ENCODE measurements at places on chromosomes 1 and 21.

DNA sequence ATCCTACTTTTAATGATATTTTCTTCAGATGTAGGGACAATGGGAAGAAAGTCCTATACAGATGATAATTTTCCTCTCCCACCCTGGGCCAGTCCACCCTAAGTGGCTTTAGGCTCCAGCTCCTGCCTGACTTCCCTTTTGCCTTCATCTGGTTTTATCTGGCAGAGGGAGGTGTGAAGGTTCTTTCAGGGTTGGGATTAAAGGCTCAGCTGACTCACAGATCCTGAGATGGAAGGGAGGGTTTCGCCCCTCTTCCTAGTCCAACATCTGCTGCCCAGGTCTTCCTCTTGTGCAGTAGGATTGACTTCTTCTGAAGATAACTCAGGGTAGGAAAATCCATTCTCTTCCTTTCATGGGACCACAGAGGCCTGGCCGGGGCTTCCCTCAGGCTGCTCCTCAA is 362.4 kb upstream of the KAZN start:
- no peak for DNase-seq

DNA sequence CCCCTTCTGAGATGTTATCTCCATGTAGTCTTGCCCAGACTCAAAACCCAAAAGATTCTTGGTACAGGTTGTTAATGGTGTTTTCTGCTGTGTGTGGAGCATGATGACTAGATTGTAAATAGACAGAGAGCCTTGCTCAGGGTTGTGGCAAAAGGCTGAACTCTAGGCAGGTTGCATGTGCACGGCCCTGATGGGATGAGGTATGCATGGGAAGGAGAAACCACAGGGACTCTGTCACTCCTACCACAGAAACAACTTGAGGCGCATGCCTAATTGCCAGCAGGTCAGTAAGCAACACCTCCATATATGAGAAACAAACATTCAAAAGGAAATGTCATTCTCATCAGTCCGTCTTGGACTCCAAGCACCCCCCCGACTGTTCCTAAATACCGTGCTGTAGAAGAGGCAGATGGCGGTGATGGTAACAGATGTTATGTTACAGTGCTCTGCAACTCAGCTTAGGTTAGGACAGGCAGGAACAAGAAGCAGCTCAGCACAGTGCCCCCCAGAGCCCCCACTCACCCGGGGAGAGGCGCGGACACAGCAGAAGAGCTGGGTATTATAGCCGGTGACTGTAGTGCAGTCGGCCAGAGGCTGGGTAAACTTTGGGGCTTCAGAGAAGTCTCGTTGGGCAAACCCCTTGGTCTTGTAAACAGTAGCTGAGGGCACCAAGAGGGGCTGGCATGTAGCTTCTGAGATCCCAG is 10.9 kb downstream of the MYBPHL start:
- no peak for DNase-seq

GRCh38 chr1:200038981-200039848 is 11.7 kb downstream of the NR5A2 start:
- DNase-seq = peak; percentile 61

DNA sequence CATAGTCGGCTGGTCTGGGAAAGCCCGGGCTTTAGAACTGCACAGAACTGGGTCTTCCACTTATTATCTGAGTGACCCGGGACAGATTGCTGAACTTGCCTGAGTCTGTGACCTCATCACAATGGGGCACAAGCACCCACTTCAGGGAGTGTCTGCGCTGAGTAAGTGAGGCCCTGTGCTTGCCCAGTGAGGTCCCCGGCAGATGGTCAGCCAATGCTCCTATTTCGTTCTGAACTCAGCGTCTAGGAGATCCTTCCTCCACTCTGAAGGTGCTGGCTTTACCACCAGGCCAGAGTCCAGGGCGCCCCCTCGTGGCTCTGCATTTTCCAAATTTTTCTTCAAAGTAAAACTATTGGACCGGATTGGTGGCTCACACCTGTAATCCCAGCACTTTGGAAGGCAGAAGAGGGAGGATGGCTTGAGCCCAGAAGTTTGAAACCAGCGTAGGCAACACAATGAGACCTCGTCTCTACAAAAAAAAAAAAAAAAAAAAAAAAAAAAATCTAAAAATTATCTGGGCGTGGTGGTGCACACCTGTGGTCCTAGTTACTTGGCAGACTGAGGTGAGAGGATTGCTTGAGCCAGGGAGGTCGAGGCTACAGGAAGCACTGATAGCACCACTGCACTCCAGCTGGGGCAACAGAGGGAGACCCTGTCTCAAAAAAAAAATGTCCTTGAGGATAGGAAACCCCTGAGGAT is 61.7 kb downstream of the FCRL5 start:
- peak; percentile 89 for DNase-seq

DNA sequence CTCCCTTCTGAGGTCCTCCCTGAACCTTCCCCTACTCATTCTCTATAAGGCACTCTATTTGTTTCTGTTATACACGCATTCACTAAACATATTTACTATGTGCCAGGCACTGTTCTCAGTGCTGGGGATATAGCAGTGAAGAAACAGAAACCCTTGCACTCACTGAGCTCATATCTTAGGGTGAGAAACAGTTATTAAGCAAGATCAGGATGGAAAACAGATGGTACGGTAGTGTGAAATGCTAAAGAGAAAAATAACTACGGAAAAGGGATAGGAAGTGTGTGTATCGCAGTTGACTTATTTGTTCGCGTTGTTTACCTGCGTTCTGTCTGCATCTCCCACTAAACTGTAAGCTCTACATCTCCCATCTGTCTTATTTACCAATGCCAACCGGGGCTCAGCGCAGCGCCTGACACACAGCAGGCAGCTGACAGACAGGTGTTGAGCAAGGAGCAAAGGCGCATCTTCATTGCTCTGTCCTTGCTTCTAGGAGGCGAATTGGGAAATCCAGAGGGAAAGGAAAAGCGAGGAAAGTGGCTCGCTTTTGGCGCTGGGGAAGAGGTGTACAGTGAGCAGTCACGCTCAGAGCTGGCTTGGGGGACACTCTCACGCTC is 572 bp downstream of the CYB5RL start:
- DNase-seq = peak; percentile 38

- no peak for DNase-seq
Observed at GRCh38 chr21:27047658-27048314, 80.9 kb upstream of the ADAMTS5 start.

DNA sequence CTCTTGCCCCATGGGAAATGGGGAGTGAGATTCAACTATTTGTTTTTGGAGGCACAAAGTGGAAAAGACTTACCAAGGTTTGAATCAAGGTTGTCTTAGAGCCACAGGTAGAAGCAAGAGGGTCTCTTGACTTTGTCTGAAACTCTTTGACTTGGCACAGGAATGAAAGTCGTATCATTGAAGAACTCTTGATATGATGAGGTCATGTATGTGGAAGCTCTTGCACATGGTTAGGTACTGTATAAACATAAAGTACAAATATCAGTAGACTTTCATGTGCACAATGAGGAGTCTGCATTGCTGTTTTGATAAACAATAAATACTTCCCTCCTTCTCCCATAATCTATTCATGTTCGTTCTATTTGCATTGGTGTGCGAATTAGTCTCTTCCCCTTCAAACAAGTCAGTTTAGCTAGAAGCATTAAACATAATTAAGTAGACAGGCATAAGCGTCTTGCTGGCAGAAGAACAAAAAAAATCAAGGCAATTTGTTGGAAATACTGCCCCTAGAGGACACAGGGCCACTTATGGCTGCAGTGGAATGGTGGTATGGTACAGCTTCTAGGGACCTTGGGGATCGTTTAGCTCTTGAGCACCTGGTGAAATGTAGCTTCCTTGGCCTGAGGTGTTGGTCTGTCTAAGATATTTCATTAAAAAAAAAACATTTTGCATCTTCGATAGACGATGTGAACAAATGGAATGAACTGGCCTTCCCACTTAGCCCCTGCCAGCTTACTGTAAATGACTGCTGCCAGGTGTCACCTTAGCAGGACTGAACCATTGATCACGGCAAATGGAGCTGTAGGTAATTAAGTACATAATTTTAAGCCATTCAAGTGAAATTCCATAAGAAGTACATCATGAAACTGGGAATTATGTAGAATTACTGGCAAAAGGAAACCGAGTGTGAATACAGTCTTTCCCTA is 218.0 kb upstream of the GALNT2 start:
- DNase-seq = no peak

DNA sequence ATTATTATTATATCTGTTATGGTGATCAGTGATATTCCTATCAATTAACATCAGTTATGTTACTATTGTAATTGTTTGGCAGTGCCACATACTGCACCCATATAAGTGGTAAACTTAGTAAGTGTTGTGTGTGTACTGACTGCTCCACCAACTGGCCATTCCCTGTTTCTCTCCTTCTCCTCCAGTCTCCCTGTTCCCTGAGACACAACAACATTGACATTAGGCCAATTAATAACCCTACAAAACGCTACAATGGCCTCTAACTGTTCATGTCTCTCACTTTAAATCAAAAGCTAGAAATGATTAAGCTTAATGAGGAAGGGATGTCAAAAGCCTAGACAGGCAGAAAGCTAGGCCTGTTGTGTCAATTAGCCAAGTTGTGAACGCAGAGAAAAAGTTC is 6.6 kb upstream of the THRAP3 start:
- DNase-seq = no peak

- no peak for DNase-seq
Observed at GRCh38 chr1:164498792-164499191, 60.2 kb upstream of the PBX1 start.

GRCh38 chr1:184170719-184171118 is 119.2 kb downstream of the TSEN15 start:
- no peak for DNase-seq

DNA sequence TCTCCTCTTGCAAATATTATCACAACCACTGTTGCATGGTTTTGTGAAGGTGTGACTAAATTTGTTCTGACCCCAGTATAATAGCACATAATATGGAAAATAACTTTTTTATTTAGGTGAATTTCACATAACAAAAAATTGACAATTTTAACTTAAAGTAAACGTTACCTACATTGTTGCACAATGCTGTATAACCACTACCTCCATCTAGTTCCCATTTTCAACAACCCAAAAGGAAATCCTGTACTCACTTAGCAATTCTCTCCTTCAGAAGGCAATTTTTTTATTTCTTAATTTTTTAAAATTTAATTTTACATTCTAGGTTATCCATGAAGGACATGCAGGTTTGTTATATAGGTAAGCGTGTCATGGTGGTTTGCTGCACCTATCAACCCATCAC is 95.2 kb downstream of the KCNJ6 start:
- no peak for DNase-seq

- peak; percentile 95 for DNase-seq
Observed at GRCh38 chr1:7265771-7266371, 480.6 kb downstream of the CAMTA1 start.

- no peak for DNase-seq
Observed at GRCh38 chr1:97630281-97630680, 290.6 kb downstream of the DPYD start.

- no peak for DNase-seq
Observed at GRCh38 chr21:26388731-26389231, 184.3 kb downstream of the CYYR1 start.

- DNase-seq = no peak
Observed at GRCh38 chr21:43355925-43356289, 71.0 kb downstream of the SIK1 start.

GRCh38 chr1:234486858-234487840 is 8.2 kb upstream of the TARBP1 start:
- DNase-seq = peak; percentile 54

GRCh38 chr21:45086337-45086958 is 12.1 kb downstream of the ADARB1 start:
- DNase-seq = no peak

DNA sequence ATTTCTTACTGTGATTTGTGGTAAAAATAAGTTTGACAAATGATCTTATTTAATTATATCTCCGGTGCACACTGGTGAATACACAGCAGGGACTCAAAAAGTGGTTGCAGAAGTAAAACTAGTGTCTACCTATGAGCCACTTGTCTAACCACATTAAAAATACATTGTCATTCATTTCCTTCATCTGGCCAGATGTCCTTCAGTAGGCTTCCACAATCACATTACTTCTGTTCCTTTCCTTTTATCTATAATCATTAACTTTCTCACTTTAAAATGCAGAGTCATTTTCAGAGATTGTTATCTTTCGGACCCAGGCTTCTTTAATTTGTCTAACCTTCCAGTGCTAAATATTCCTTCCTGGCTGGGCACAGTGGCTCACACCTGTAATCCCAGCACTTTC is 3.0 kb downstream of the RBBP5 start:
- DNase-seq = no peak

GRCh38 chr1:226982451-226983177 is 42.5 kb downstream of the COQ8A start:
- no peak for DNase-seq

- peak; percentile 88 for DNase-seq
Observed at GRCh38 chr1:54287176-54287650, 87.2 kb downstream of the MRPL37 start.

GRCh38 chr1:21307210-21307609 is 16.9 kb upstream of the ECE1 start:
- DNase-seq = no peak

GRCh38 chr21:17848228-17848627 is 29.1 kb upstream of the C21orf91 start:
- peak; percentile 33 for DNase-seq

- peak; percentile 74 for DNase-seq
Observed at GRCh38 chr1:115642168-115643072, 650 bp downstream of the VANGL1 start.

DNA sequence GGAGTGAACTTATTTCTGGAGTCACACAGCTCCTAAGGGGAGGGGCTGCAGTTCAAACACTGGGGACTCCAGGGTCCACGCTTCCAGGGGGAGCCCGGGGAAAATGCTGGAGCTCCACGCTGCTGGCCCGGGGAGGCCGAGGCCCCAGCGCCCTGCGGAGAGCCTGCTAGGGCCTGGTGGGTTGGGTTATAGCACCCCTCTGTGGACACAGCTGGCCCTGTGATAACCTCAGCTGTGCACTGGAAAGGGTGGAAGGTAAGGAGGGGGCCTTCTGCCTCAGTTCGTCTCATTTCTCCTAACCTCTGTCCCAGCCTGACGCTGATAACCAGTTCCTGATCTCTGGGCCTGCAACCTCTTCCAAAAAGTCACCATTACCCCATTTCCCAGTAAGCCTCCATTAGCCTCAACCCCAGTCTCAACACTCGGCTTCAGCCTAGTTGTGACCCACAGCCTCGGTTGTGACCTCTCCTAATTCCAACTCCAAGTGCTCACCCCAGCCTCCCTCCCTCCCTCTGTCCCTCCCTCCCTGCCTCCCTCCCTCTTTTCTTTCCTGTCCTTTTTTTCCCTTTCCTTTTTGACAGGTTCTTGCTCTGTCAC is 7.1 kb downstream of the NBL1 start:
- no peak for DNase-seq

DNA sequence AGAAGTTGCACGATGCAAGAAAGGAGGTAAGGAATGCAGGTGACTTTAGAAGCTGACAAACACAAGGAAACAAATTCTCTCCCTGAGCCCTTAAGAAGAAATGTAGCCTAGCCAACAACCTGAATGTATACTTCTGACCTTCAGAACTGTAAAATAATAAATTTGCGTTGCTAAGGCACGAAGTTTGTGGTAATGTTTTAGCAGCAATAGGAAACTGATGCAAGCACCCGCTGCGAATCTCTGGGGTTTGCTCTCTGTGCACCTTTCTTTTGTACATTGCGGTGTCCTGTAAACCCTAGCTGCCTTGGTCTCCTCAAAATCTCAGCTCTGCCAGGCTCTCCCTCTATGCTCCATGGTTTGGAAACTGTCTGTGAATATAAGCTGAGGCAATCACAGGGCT is 15.1 kb downstream of the CD53 start:
- no peak for DNase-seq

- no peak for DNase-seq
Observed at GRCh38 chr21:31213787-31214186, 130.3 kb downstream of the TIAM1 start.
